Peyer's patch (tissue), 4 donors: ENCODE measurements at places on chromosomes 12 and 14. TPM values are rescaled to one million over a fixed set of nuclear protein-coding genes. Genes with fewer than 3 reads are reported as not detected.

Gene PPP1R1A
- total RNA-seq = 4.1 TPM

Gene CDKN3
- total RNA-seq = 7.4 TPM

Gene SLC25A47
- total RNA-seq = 1.2 TPM

Gene GPR162
- total RNA-seq = 11.6 TPM

Gene HCAR3
- total RNA-seq = not detected

Gene CERS5
- total RNA-seq = 84.2 TPM

Gene COA8
- total RNA-seq = 17.7 TPM

DNA sequence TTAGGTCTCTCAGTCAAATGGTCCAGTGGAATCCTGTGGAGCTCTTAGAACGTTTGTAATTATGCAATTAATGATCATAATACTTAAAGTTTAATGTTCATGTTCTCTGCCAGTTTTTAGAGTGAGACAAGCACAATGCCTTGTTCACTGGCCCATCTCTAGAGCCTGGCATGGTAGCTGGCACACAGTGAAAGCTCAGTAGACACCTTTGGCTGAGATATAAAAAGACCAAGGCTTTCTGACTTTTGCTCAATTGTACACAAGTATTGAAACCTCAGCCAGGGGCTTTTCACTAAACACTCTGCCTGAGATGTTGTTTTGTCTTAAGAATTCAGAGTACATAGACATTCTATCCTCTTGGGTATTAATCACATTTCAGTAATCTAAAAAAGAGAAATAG lies 241.8 kb upstream of the ATP2B1 start:
- no peaks in the 10 kb centered on the region for H3K27me3 ChIP-seq
- no peak for DNase-seq
- H3K36me3 ChIP-seq = no peaks in the 10 kb centered on the region
- H3K4me1 ChIP-seq = peaks cover 35% of the 10 kb centered on the region

DNA sequence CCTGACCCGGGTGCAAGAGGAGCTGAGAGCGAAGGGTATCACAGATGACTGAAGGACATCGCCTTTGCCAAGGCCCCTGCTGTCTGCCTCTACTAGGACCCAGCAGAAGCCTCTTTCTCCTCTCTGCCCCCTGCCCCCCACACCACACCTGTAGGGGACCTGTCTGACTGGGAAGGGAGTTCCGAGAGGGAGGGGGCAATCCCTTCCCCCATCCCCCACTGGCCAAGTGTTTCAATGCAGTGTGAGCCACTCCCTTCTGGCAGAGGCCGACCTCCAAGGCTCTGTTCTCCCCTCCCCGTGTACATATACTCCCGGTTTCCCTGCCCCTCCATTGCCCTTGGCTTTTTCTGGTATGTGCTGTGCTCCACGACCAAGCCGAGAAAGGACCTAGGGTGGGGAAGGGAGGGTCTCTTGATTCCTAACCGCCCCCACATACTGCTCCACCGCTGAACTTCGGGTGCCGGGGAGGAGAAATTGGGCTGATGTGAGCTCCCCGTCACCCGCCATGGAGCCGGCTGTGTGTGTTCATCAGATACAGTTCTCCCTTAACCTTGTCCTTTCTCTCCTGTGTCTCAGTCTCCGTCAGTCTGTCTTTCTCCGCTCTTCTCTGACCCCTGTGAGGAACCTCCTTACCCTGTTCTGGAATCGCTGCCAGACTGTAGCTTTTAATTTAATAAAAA lies 2.0 kb upstream of the ARHGEF25 start:
- H3K4me1 ChIP-seq = peaks cover 11% of the 10 kb centered on the region
- H3K27me3 ChIP-seq = no peaks in the 10 kb centered on the region
- no peaks in the 10 kb centered on the region for H3K36me3 ChIP-seq
- no peak overlapping the region for H3K4me3 ChIP-seq

GRCh38 chr14:63543826-63544406 lies 739 bp upstream of the PPP2R5E start:
- no peaks in the 10 kb centered on the region for H3K36me3 ChIP-seq
- no peak for DNase-seq
- H3K27me3 ChIP-seq = no peaks in the 10 kb centered on the region
- peak overlapping the region; percentile 86 for H3K27ac ChIP-seq
- H3K4me3 ChIP-seq = peak overlapping the region; percentile 88
- no peaks in the 10 kb centered on the region for H3K4me1 ChIP-seq

- H3K4me1 ChIP-seq = no peaks in the 10 kb centered on the region
- DNase-seq = no peak
- H3K4me3 ChIP-seq = no peak overlapping the region
- H3K36me3 ChIP-seq = peaks cover 6% of the 10 kb centered on the region
Observed at GRCh38 chr12:62519043-62519442, 52.4 kb downstream of the MON2 start.

DNA sequence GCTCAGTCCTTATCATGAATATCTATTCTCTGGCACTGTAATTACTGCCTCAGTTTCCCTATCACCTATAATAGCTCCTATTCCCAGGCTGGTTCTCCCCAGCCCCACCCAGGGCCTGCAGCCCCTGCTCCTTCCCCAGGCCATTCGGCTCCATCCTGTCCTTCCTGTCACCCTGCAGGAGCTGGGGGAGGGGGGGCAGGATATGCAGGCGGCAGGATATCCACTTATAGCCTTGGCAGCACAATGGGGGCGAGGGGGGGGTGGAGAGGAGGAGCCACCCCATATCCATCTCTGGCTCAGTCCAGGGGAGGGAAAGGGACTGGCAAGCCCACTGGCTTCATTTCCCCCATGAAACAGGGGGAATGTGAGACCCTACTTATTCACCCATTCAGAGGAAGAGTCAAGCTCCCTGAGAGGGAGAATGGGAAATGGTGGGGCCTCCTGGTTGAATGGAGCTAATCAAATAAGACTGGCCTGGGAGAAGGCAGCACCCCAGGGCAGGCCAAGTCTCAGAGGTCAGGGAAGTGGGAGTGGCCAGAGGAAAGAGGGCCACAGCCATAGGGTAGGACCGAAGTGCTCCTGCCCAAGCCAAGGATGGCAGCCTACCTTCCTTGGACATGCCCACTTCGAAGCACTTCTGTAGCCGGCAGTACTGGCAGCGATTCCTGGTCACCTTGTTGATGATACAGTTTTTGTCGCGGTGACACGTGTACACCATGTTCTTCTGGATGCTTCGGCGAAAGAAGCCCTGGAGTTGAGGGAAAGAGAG lies 7.8 kb upstream of the ITGB7 start:
- H3K4me3 ChIP-seq = no peak overlapping the region
- peaks cover 14% of the 10 kb centered on the region for H3K4me1 ChIP-seq
- no peak overlapping the region for H3K27ac ChIP-seq
- no peaks in the 10 kb centered on the region for H3K27me3 ChIP-seq
- no peaks in the 10 kb centered on the region for H3K36me3 ChIP-seq

DNA sequence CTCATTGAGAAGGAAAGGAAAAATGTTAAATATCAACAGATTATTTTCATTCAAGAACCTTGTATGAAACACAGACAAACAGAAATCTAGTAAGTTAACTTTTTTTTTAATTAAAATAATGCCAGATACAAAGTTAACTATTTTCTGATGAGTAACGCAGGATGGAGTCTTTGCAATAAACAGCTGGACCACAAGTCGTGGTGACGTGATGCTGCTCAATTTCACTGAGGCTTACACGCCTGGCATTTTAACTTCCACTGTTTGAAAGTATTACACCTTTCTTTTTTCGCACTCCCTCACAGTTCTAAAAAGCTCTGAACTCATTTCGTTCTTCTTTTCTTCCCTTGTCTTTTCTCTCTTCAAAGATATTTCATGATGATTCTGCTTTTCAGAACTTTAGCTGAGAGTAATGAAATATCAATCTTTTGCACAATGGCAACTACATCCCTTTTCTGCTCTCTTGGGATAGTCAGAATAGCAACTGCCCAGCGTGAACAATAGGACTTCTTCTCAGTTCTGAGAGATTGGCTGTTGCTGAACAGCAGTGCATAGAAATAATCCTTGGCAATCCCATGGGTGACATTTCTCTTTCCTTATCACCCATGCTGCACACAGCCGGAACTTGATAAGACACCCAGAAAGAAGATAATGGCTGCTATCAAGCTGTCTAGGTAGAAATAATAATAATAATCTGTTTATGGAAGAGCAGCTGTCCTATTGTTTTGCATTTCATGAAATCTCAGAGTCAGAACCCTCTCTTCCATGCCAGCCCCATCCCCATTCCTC lies 160.5 kb downstream of the BTG1 start:
- H3K4me3 ChIP-seq = no peak overlapping the region
- no peaks in the 10 kb centered on the region for H3K36me3 ChIP-seq
- DNase-seq = no peak
- no peaks in the 10 kb centered on the region for H3K4me1 ChIP-seq

- no peak overlapping the region for H3K27ac ChIP-seq
- no peak for DNase-seq
- H3K4me3 ChIP-seq = no peak overlapping the region
- H3K27me3 ChIP-seq = no peaks in the 10 kb centered on the region
- no peaks in the 10 kb centered on the region for H3K36me3 ChIP-seq
- no peaks in the 10 kb centered on the region for H3K4me1 ChIP-seq
Observed at GRCh38 chr12:112198120-112198733, 72.9 kb downstream of the TRAFD1 start.

DNA sequence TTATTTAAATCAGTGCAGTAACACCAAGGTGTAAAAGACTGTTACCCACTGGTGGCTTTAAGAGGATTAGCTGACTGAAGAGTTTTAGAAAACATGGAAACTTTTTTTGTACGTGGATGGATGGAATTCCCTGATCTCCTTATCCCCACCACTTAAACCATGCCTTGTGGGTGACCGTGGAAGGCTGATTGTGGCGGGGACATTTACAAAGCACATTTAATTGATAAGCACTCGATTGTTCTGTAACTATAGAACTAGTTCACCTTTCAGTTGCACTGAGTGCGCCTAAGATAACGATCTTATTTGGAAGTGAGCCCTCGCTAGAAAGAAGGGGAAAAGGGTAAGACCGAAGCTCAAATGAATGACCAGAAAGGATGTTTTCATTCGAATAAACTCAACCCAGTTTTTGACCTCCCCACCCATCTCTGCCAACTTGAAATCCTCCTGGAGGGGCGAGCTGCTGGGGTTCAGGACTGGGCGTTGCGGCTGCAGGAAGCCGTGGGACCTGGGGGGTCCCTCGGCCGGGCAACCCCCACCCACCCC lies 688 bp upstream of the RASSF3 start:
- peak overlapping the region; percentile 83 for H3K27ac ChIP-seq
- H3K4me3 ChIP-seq = peak overlapping the region; percentile 65
- H3K4me1 ChIP-seq = no peaks in the 10 kb centered on the region
- peak; percentile 51 for DNase-seq

- H3K27me3 ChIP-seq = no peaks in the 10 kb centered on the region
- H3K4me3 ChIP-seq = no peak overlapping the region
- DNase-seq = no peak
- no peaks in the 10 kb centered on the region for H3K4me1 ChIP-seq
- H3K27ac ChIP-seq = no peak overlapping the region
Observed at GRCh38 chr14:24080142-24080530, 8.8 kb downstream of the CPNE6 start.

GRCh38 chr12:3761116-3761735 lies 8.3 kb upstream of the CRACR2A start:
- no peak for DNase-seq
- H3K4me3 ChIP-seq = no peak overlapping the region
- no peaks in the 10 kb centered on the region for H3K4me1 ChIP-seq

DNA sequence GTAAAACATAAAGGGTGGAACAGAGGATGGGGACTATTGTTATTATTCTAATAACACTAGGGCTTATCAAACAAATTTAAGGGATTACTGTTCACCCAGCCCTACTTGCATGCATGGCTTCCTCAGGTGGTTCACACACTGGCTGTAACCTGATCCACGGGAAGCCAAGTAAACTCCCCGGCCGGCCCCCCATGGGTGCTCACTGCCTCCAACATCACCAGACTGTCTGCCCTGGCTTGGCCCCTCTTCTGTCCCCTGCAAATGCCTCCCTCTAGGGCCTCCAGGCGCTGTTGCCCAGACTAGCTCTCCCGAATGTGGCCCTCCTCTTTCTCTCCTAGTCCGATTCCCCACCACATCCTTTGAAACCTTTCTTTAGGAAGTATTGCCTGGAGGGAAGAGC lies 18.6 kb downstream of the FAIM2 start:
- H3K4me3 ChIP-seq = no peak overlapping the region
- H3K27me3 ChIP-seq = no peaks in the 10 kb centered on the region
- no peak overlapping the region for H3K27ac ChIP-seq
- no peaks in the 10 kb centered on the region for H3K36me3 ChIP-seq

DNA sequence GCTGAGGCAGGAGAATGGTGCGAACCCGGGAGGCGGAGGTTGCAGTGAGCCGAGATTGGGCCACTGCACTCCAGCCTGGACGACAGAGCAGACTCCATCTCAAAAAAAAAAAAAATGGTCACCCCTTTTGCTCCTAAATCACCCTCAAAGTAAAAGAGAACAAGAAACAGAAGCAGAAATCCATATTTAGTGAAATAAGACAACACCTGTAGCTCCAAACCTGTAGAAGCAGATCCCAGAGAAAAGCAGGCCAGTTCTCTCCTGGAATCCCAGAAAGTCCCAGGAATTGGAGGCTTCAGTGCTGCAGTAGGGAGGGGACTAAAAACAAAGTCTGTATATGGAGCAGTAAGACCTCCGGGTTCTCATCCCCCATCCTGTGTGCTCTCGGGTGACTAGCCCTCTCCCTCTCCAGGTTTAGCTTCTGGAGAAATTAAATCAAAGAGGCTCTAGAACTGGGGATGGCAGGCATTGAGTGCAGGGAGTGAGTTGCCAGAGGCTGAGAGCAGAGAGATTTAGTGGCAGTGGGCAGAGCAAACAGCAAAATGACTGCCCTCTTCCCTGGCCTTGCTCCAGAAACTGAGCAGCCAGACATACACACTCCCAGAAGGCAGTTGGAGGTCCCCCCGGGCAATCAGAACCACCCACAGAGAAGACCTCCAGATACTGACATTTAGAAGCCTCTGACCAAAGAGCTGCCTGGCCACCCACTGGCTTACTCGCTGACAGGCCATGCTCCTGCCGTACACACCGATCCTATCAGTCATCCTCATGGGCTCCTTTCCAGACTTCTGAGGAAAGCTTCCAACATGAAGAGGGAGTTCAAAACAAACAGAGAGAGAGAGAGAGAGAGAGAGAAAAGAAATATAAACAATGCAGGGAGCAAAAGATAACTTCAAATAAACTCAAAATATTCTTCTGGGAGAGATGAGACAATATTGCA lies 6.3 kb upstream of the MLXIP start:
- no peaks in the 10 kb centered on the region for H3K36me3 ChIP-seq
- H3K4me1 ChIP-seq = peaks cover 4% of the 10 kb centered on the region
- no peak for DNase-seq

DNA sequence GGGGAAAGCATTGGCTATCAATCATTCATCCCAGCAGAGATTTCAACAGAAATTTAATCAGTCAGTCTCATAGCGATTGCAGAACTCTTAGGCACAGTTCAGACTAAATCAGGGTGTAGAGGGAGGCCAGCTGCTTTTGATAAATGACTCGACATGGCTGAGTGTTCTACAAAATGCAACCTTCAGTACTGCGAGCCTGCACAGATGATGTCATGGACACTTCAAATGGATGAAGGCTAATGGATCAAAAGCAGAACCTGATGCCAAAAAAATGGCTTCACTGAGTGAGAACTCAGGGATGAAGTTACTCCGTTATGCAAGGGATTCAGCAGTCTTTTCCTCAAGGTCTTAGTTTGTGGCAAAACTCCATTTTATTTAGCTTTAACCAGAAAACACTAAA lies 167.3 kb downstream of the DACT1 start:
- no peak overlapping the region for H3K4me3 ChIP-seq
- H3K27me3 ChIP-seq = no peaks in the 10 kb centered on the region
- no peaks in the 10 kb centered on the region for H3K36me3 ChIP-seq
- H3K4me1 ChIP-seq = no peaks in the 10 kb centered on the region
- H3K27ac ChIP-seq = no peak overlapping the region
